ENCODE measurements at places on chromosomes 13 and 19.

DNA sequence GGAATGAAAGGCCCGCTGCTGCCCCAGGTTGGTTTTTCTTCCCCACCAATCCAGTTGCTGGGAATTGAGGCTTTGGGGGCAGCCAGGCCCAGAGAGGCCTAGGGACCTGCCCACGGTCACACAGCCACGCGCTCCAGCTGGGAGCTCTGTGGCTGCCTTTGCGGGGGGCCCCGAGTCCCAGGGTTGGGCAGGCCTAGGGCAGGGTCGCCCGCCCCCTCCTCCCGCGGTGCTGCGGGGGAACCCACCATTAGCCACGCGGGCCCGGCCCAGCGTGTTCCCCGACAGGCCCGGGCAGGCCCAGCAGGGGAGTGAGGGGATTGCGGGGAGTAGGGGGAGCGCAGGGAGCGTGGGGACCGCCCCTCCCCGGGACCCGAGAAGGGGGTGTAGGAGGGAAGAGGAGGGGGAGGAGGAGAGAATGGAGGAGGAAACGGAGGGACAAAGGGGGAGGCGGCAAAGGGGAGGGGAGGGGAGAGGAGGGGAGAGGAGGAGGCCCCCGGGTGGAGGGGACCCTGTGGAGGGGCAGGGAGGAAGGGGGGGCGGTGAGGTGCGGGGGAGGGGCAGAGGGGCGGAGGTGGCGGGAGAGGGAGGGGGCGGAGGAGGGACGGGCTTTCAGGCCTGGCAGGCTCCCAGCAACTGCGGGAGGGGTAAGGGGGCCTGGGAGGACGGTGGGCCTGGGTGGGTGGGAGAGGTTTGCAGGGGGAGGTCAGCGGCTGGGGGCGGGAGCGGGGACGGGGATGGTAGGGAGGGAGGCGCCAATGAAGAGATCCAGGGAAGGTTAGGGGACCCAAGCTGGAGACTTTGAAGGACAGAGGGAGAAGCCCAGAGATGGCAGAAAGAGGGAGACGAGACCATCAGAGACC is 12.9 kb upstream of the TLE2 start:
- DNase-seq, result no peak

GRCh38 chr19:32945260-32945659 is 26.5 kb downstream of the CEP89 start:
- DNase-seq, result peak; percentile 68

DNA sequence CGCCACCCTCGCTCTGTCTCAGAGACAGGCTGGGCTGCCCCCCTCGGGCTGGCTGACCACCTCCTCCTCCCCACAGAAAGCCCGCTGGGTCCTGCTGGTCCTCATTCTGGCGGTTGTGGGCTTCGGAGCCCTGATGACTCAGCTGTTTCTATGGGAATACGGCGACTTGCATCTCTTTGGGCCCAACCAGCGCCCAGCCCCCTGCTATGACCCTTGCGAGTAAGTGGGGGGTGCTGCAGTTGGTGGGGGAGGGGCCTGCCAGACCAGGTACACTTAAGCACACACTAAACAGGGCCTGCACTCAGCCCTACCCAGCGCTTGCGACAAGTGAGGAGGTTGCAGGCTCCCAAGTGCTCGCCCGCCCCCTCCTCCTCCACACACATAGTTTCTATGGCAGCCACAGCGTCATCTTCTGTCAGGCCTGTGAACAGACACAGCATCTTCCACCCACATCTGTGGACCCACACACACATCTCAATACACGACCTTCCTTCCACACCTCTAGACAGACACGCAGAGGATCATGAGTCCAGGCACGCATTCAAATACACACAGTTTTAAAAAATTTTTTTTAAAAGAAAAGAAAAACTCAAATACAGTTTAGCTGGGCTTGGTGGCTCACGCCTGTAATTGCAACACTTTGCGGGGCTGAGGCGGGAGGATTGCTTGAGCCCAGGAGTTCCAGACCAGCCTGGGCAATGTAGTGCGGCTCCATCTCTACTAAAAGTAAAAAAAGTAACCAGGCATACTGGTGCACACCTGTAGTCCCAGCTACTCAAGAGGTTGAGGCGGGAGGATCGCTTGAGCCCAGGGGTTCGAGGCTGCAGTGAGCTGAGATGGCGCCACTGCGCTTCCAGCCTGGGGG is 18.4 kb downstream of the PLD3 start:
- no peak for DNase-seq

DNA sequence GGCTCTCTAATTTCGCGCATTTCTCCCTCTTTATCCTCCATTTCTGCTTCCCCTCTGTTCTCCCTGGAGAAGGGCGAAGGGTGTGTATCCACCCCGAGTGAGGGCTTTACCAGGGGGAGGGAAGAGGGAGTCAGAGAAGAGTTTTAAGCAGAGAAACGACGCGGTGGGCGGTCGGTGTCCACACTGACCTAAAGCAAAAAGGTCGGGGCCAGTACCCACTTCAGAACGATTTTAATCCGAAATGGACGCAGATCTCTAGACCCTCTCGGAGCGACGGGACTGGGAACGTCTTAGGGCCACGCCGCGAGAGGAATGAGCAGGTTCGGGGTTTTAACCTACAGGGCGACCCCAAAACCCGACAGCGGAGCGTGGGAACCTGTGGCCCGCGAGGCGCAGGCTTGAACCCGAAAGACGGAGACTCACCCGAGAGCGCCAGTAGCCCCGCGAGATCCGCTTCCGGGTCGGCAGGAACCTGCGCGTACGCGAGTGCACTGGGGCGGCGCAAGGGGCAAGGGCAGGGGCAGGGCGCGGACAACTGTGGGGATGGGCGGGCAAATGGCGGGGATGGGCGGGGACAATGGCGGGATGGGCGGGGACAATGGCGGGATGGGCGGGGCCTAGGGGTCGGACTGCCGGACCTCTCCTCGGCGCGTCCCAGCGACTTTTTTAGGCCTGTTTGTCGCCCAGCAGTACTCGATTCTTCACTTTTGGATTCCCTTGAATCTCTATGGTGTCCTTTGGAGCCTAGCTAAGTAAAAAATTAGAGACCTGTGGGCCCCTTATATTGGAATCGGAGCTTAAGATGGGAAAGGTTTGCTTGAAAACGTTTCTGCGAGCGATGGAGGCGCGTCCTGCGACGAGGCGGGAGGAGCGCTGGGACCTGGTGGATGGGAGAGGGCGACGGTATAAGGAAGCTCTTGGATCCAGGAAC is at the start of gene ZNF677:
TSS of gene ZNF677 (minus strand) at position 463 of the 931 bp plus-strand sequence. CDS start 3,323 bp downstream, outside the sequence.
- DNase-seq, result no peak

DNA sequence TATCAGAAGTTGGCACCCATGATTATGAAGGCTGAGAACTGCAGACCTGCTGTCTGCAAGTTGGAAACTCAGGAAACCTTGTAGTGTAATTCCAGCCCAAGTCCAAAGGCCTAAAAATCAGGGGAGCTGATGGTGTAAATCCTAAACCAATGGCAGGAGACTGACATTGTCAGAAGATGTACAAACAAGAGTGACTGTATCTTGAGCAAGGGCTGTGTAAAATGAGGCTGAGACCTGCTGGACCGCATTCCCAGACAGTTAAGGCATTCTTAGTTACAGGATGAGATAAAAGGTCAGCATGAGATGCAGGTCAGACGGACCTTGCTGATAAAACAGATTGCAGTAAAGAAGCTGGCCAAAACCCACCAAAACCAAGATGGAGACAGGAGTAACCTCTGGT is 147.7 kb downstream of the COG6 start:
- DNase-seq, result no peak

- DNase-seq, result no peak
These were observed 15.3 kb downstream of the CAPN12 start for GRCh38 chr19:38728752-38729541.

- DNase-seq, result no peak
These were observed 23.5 kb upstream of the EBPL start for GRCh38 chr13:49714757-49715156.

DNA sequence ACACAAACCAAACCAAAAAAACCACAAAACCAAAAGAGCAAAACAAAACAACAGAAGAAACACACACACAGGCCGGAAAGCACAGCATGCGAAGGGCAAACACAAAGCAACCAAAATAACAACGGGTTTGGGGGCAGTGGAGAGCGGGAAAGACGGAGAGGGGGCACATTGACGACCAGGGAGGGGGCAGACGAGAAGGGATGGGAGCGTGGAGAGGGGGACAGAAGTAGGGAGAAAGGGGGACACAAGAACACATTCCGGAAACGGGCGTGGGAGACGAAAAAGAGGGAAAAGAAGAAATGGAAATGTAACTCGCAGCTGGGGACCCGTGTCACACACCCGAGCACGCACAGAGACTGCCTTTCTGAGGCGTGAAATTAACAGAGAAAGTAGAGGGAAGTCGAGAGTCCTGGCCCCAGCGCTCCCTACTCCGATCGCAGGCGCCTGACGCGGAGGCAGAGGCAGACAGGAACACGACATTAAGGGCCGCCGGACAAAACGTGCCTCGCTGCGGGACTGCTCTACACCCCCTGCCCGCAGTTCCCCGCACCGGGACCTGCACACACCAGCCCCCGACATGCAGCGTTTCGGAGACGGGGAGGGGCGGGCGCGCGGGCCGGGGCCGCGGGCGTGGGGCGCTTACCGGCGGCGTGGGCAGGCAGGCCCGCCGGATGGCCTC is 652 bp downstream of the POU4F1 start:
- no peak for DNase-seq

DNA sequence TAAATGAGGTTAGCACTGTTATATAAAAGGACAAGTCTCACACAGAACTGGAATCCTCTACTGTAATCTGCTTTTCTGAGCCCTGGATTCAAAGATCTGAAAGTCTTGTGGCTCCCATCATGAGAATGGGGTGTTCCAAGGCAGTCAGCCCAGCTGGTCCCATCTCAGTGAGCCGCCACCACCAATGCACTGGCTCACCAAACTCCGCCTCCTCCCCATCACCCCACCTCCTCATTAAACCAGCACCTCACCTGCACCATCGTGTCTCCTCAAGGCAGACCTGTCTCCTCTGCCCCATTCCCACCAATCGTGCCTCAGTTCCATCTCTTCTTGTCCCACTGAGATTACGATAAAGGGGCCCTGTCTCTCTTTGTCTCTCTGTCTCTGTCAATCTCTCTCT is 166.7 kb downstream of the USP12 start:
- no peak for DNase-seq

- no peak for DNase-seq
These were observed 43.5 kb downstream of the ATP7B start for GRCh38 chr13:51967482-51968446.

- no peak for DNase-seq
These were observed 91.0 kb upstream of the SLC15A1 start for GRCh38 chr13:98843482-98843877.

DNA sequence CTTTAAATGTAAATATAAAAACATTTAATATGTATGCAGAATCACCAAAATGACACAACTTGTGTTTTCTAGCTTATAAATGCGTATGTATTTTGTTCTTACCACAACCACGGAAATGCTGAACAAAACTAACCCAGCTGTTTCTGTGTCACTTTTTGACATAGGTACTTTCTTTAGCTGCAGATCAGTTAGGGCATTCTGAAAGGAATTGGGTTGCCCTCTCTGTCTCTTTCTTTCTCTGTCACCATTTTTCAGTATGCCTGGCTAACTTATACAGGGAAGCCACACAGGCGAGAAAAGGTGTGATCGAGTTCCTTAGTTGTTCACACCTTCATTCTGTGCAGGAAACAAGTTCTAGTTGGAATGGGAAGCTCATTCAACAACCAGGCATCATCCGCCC is 72.6 kb upstream of the ARGLU1 start:
- no peak for DNase-seq

DNA sequence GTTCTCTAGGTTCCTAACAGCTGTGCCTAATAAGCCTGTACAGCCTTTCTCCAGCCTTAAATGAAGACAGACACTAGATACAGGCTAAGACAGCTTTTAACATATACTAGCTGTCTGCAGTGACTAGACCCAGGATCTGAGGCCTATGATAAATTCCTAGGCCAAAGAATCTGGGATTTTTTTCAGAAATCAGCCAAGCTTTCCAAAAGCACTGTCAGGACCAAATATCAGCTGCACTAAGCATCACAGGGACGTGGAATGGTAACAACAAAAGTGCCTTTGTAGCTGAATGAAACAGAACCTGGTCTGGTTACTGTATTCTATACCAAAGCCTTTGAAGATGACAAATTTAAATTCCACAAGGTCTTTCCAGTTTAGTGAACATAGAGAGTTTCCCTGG is 77.9 kb upstream of the DOCK9 start:
- no peak for DNase-seq

GRCh38 chr19:57403737-57404563 is 7.0 kb upstream of the ZNF17 start:
- DNase-seq, result no peak

DNA sequence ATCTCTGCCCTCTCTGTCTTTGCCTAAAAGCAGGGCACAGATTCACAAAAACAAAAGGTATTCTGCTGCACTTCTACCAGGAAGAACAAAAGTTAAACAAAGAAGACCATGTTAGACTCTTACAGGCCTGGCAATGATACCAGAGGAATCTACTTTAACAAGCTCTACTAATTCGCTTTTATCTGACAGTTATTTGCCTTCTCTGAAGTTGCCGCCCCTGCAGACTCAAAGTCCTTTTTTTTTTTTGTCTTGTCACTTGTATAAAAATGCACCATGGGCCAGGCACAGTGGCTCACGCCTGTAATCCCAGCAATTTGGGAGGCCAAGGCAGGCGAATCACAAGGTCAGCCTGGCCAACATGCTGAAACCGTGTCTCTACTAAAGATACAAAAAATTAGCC is 176.5 kb upstream of the UBL3 start:
- DNase-seq, result no peak

DNA sequence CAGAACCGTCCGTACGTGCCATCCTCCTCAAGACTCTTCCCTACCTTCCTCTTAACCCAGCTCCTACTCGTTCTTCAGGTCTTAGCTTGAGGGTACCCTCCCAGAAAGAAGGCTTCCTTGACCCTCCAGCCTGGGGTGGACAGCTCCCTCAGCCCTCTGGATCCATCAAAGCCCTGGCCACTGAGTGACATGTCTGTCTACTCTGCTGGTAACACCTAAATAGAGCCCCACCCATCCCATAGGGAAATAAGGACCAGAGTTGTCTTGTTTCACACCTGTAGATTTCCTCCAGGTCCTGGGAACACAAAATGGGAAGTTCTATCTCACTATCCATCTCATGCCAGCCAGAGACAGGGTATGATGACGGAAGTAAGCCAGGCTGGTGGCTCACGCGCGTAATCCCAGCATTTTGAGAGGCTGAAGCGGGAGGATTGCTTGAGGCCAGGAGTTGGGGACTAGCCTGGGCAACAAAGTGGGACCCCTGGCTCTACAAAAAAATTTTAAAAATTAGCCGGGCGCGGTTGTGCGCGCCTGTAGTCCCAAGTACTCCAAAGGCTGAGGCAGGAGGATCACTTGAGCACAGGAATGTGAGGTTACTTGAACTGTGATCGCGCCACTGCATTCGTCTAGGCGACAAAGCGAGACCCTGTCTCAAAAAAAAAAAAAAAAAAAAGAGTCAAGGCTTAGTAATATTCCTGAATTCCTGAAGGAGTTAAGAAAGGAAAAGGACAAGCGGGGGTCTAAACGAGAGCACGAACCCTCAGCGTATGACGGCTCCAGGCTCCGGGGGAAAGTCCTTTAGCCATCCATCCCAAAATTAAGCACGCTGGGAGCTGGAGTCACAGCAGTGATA is 566 bp upstream of the CCDC97 start:
- no peak for DNase-seq

GRCh38 chr19:35135389-35135909 is 590 bp upstream of the LGI4 start:
- DNase-seq, result no peak

Data from NCI-H510A treated with DMSO at 0.1 percent for 48 hours (cell line).